ENCODE measurements at places on chromosomes 7 and 10. TPM values are rescaled to one million over a fixed set of nuclear protein-coding genes. Genes with fewer than 3 reads are reported as not detected.
A peak's percentile ranks its signal among the peaks of the same experiment; 100 is the strongest.

Gene AHR
- 93.2 TPM for total RNA-seq

GRCh38 chr7:96663457-96663856 lies 46.2 kb downstream of the SEM1 start:
- no peak for DNase-seq

- peak; percentile 45 for DNase-seq
Observed at GRCh38 chr10:71831646-71832552, 19.2 kb downstream of the PSAP start.

Gene SLC18A3
- not detected for total RNA-seq

GRCh38 chr10:119517235-119518141 lies 25.0 kb downstream of the RGS10 start:
- peak; percentile 46 for DNase-seq

Gene PNLIP
- 0.13 TPM for total RNA-seq

GRCh38 chr7:8178353-8178752 lies 83.6 kb downstream of the ICA1 start:
- DNase-seq, result peak; percentile 13

Gene GLI3
- total RNA-seq, result 4.4 TPM

DNA sequence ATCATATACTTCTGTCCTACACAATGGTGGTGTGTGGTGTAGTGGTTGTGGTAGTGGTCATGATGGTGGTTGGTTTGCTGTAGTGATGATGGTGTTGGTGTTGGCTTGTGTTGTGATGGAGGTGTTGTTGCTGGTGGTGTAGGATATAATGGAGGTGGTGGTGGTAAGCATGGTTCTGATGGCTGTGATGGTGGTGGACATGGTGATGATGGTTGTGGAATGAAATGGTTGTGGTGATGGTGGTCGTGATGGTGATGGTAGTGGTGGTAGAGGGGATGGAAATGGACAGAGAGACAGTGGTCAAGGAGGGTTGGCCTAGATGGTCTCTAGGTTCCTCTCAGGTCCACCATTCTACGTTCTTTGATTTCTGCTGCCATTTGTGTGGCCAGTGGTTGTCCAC lies 44.7 kb downstream of the FAM241B start:
- no peak for DNase-seq

DNA sequence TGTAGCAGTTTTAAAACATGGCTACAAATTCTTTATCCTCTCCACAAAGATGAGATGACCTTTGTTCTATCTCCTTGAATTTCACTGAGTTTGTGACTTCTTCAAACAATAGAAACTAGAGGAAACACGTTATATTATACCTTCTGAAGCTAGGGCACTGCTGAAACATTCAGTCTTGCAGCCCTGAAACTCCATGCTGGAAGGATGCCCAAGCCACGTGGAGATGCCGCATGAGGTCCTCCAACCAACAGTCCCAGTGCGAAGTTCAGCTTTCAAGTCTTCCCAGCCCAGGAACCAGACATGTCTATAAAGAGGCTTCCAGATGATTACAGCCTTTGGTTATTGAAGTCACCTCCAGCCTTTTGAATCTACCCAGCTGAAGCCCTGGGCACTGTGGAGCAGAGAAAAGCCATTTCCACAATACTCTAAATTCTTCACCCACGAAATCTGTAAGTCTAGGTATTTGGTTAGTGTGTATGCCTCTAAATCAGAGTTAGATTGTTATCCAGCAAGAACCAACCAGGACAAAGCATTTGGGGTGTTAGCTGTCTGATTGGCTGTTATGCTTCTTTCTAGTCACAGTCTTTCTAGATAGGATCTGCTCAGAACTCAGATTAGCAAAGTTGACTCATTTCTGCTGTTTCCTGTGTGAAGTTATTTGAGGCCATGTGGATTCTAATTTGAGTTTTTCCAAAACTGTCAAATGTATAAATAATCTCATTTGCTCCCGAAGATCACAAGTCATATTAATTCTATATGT lies 186.5 kb upstream of the TMEM72 start:
- DNase-seq, result peak; percentile 57

Gene NRF1
- total RNA-seq, result 12.7 TPM

Gene AOC1
- not detected for total RNA-seq

DNA sequence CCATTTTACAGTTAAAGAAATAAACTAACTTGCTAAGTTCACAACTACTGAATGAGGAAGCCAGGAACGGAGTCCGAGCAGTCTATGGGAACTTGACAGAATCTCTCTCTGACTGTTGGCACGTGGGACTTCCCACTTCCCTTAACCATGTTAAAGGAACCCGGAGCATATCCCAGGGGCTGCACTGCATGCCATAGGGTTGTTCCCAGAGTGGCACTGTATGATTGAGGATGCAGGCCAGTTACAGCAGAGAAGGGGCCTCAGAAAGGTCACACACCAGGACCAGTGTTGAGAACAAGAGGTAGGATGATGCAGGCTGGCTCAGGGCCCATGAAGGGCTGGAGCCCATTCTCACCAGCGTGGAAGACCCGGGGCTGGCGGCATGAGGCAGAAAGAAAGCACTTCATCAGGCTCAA lies 201.8 kb downstream of the NSUN6 start:
- DNase-seq, result no peak

- peak; percentile 28 for DNase-seq
Observed at GRCh38 chr7:130904792-130905191, 170.8 kb upstream of the KLF14 start.

Gene KNDC1
- total RNA-seq, result not detected

DNA sequence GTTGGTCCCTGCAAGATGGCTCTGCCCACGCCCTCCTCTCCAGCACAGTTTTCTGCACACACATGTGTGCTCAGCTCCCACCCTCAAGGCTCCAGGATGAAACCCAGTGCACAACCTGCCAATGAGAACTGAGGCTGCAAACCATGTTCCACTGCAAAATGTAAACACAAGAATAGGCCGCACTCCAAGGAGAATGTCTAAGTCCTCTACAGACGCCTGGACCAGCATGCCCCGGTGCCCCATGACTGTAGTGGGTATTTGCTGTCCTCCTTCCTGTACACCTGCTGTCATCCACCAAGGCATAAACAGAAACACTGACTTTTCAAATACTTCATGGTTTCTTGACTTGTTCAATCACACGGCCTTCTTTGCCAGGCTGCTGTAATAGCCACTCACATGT lies 72.6 kb downstream of the COBL start:
- DNase-seq, result no peak

DNA sequence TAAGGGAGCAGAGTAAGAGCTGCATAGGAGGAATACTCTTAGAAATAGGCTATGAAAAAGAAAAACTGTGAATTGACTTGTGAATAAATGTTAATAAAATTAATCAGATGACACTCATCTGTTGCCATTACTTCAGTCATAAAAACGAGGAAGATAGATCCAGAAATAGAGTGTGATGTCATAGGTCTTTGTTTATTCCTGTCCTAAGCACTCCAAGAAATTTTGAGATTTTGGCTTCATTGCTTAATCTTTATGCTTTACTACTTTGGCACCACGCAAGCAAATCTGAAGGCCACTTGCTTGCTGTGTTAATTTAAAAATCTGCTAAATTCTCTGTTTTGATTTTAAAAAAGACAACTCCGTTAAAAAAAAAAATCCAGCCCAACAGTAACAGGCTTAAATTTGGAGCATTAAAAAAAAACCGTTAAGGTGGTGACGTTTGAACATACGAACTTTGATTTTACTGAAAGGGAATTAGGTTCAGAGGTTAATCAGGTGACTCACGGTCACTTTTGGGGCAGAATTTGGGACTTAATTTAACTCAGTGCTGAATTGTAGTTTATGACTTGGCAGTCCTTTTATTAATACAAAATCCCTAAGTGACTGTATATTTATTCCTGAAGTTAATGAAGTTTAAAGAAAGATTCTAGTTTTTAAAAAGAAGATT lies 3.4 kb downstream of the IFRD1 start:
- DNase-seq, result peak; percentile 49

Gene PWWP2B
- 8.5 TPM for total RNA-seq

DNA sequence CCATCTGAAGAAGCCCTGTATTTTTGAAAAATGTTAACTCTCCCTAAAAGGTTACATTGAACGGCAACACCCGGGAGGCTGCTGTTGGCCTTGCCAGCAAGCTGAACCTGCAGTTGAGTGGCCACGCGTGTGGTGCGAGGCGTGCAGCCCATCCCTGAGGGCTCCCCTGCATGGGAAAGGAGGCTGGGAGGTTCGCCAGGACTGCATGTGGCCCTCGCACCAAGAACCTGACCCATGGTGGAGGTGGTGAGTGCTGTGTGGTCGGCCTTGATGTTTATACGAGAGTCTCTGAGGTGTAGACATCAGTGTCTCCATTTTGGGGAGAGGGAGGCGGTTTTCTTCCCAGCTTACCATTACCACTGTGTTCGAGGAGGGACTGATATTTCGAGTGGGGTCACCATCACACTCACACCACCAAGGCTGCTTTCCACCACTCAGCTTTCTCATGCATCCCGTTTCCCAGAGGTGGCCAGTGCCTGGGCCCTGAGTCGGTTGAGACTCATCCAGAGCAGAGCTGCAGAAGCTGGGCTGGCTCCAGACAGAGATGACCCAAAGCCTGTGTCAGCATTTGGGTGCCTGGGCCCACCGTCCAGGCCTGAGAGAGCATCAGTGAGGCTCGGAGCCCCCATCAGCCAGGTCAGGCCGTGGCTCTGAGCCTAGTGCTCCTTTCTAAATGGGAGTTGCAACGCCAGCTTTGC lies 222.6 kb downstream of the EBF3 start:
- no peak for DNase-seq

DNA sequence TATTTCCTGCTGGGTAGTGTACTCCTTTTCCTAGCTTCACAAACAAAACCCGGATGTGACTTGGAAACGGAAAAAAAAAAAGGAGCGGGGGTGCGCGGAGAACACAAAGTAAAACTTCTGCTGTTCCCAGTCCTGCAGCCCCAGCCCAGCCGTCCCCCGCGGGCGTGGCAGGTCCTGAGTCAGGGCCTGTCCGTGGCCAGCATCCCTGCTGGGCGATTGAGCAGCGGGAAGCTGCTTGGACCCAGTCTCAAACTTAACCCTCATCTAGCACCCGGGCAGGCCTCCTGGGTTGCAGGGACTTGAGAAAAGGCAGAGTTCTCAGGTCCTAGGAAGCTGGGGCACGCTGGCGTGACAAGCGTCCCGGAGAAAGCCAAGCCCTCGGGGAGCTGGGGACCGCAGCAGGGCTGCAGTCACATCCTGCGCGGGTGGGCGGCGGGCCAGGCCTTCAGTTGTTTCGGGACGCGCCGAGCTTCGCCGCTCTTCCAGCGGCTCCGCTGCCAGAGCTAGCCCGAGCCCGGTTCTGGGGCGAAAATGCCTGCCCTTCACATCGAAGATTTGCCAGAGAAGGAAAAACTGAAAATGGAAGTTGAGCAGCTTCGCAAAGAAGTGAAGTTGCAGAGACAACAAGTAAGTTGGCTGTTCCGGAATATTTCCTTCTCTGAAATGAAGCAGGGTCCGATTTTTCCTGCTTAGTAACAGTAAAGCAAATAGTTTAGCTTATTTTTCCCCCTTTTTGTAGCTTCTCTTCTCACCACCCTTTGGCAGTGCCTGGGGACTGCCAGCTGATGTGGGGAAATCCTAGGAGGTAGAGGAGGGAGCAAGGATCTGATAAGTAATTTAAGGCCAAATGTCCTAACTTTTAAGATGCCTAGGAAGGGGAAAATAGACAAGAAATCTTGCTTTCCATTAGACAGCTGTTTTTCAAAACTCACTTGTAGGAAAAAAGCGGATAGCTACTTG lies at the start of gene GNG11:
GNG11 (plus strand) TSS at position 129 of the 960 bp plus-strand sequence; CDS start at position 532, 403 bp downstream.
- peak; percentile 94 for DNase-seq
